NCI-H187 treated with DMSO at 0.1 percent for 48 hours (cell line): ENCODE measurements at places on chromosomes 11 and 22.

GRCh38 chr11:129814244-129815014 is 1.2 kb upstream of the TMEM45B start:
- no peak for DNase-seq

- no peak for DNase-seq
Measured at GRCh38 chr11:11553573-11553972, 68.2 kb downstream of the GALNT18 start.

DNA sequence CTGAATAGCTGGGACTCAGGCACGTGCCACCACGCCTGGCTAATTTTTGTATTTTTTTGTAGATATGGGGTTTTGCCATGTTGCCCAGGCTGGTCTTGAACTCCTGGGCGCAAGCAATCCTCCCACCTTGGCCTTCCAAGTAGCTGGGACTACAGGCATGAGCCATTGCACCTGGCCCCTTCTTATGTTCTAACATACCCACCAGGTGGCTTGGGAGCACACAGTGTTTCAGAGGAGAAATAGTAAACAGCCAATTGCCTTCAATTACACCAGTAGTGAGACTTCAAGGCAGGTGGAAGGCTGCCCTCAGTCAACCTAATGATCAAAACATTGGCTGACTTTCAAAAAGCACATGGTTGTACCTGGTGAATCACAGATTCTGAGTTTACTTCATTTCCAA is 167.2 kb downstream of the SWAP70 start:
- DNase-seq: no peak

GRCh38 chr22:48751539-48752437 is 1075.9 kb downstream of the BRD1 start:
- no peak for DNase-seq

- no peak for DNase-seq
Measured at GRCh38 chr11:19163617-19164016, 38.2 kb downstream of the CSRP3 start.

DNA sequence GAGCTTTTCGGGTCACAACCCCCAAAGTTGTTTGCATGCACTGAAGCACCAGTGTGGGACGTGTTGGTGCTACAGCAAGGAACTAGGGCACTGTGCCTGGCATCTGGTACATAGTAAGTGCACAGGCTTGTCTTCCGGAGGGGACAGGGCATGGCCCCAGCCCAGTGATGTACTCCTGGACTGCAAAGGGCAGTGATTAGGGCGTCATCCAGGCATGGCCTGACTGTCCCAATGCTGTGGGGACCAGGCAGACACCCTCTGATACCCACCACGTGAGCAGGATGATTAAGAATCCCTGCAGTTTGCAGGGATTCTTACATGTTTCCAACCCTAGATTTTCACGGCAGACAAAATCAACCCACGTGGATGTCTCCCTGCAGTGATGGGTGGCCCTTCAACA is 50.0 kb upstream of the RFPL3 start:
- no peak for DNase-seq

DNA sequence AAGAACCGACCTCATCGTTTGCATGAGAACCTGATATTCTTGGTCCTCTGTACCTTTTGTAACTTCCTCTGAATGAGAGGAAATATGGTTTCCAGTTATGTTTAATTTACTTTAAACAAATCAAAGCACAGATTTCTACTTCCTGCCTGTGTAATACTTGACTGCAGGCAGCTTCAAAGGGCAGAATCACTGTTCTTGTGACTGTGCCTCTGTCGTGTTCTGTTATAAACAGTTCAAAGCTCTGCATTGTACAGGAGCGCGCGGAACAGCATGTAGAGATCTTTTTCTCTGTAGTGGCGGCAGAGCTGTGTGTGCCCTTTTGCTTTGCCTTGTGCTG is 73.2 kb upstream of the CLDN5 start:
- no peak for DNase-seq

DNA sequence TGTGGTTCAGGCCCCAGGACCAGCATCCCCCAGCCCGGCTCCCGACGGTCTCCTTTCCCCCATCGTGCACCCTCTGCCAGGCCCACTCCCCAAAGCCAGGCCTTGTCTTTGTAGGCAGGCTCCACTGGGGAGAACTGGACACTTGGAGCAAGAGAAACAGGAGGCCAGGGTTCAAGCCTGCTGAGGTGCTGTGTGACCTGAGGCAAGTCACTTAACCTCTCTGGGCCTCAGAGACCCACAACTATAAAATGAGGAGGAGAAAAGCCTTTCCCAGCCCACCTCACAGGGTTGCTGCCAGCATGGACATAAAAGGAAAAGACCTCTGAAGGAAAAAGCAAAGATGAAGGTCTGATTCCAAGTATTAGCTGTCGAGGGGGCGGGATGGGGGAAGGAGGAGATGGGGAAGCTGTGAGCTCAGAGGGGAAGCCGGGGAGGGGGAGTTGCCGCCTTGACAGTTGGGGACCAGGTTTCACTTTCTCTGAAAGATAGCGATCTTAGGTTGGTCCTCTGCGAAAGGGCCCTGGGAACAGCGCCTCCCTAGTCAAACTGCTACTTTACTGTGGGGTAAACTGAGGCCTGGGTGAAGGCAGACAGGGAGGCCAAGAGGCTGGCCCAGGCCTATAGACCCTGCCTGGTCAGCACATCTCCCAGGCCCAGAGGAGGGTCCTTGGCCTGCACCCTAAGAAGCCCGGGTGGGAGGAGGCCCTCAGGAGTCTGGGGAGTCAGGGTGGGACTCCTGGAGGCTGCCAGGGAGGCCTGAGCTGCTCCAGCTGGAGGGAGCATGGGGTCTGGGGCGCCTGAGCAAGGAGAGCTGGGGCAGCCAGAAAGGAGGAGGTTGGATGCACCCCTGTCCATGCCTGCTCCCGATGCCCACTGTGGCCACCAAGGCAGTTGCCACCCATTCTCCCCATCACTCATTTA is 991 bp upstream of the OSM start:
- no peak for DNase-seq

DNA sequence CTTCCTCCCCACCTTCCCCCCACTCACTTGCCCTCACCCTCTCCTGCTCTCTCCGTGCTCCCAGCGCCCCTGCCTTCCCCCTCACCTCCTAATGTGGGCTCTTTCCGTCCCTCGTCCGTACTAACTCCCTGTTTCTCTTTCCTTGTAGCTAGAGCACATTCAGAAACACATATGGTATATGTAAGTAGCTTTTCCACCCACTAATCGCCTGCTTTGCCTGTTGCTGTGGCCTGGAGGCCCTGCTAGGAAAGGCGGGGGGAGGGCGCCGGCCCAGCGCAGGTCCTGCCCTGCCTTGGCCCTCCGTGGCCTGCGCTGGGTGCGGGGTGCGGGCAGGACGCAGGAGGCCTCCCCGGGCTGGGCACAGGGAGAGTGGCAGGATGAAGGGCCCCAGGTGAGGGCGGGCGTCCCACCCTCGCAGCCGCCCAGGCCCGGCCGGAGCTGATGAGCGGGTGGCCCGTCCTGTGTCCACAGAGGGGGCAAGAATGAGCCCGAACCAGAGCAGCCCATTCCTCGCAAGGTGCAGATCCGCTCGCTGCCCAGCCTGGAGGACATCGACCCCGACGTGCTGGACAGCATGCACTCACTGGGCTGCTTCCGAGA is 41.7 kb downstream of the MOB2 start:
- no peak for DNase-seq

DNA sequence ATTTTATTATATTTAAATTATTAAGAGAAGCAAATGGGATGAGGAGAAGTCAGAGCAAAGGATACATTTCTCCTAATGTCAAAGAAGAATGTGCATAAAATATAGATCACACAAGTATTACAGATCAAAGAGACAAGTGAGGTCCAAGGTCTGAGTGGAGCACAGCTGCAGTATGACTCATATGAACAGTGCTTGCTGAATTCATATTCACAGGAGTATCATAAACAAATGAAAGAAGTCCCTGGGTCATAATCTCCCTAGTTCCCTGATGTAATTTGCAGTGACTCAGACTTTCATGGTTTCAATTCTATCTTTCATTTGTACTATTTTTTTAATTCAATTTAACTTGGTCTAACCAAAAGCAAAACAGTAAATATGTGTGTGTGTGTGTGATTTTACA is 499.0 kb upstream of the CCDC179 start:
- no peak for DNase-seq

GRCh38 chr11:102446606-102447005 is 6.0 kb downstream of the TMEM123 start:
- no peak for DNase-seq

DNA sequence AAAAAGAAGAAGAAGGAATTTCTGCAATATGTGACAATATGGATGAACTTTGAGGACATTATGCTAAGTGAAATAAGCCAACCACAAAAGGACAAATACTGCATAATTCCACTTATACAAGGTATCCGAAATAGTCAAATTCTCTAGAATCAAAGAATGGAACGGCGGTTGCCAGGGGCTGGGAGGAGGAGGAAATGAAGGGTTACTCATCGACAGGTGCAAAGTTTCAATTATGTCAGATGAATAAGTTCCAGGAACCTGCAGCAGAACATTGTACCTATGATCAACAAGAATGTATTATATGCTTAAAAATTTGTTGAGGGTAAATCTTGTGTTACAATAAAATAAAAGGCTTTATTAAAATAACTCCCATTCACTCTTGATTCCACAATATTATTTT is 49.0 kb downstream of the SC5D start:
- DNase-seq: no peak

DNA sequence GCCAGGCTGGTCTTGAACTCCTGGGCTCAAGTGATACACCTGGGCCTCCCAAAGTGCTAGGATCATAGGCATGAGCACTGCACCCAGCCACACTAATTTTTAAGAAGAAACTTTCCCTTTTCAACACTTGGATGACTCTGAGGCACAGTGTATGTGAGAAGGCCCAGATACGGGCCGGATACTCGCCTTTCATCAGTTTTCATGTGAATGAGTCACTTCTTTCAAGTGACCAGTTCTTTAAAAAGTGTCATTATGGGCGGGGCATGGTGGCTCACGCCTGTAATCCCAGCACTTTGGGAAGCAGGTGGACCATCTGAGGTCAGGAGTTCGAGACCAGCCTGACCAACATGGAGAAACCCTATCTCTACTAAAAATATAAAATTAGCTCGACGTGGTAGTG is 120.8 kb downstream of the CTTN start:
- no peak for DNase-seq

- DNase-seq: no peak
Measured at GRCh38 chr11:6253197-6253596, 6.4 kb upstream of the CCKBR start.

DNA sequence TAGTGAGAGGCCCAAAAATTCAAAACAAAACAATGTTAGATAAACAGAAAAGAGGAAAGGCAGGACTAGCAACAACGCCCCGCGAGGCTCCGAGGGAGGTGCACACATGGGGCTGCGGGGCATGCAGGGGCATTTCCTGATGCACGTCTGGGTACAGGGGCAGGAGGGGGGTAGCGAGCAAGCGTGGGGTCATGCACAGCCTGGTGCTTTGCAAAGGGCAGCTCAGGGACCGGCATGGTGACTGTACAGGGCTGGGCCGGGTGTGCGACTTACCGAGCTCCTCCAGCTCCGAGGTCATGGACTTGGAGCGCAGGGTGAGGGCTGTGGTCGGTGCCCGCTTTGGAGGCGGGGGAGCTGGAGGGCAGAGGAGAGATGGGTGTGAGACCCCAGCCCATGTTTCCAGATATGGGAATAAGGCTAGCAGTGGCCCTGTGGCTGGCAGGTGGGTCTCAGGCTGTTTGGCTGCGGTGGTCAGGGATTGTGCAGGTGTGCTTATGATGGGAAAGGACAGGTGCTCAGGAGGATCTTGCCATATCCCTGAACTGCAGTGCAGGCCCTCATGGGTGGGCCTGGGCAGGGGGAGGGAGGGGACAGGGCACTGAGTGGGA is 103.7 kb downstream of the CTTN start:
- no peak for DNase-seq
